Hematopoietic multipotent progenitor cell treated with erythropoietin and hydrocortisone succinate and interleukin-3 and kit ligand, for 15 days (in vitro differentiated cells): ENCODE measurements at places on chromosomes 7 and 10.

DNA sequence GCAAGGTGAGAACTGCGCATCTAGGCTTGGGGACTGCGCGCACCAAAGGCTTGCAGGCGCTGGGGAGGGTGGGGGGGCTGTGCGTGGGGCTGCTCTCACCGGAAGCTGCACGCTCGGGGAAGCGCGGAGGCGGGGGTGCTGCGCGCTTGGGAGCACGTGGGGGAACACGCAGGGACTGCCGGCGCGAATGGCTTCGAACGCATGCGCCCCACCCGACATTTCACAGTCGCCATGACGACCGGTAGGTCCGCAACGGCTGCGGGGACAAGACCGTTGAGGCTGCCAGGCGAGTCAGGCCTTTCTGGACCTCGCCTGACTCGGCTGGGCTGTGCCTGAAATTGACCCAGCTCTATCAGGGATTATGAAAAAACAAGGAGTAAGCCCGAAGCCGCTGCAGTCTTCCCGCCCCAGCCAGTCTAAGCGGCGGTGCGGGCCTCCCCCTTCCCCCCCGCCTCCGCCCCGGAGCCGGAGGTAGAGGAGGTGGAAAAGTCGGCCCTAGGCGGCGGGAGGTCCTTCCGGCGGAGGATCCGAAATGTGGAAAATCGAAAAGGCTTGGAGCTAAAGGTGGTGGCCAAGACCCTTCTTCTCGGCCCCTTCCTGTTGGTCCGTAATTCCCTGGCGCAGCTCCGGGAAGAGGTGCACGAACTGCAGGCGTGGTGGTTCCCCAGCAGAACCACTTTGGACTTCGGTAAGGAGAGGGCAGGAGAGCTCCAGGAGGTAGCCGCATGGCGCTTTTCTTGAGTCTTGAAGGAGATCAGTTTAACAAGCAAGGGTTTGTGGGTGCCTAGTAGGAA, 34.9 kb upstream of the STEAP1 start:
- no peak for DNase-seq

DNA sequence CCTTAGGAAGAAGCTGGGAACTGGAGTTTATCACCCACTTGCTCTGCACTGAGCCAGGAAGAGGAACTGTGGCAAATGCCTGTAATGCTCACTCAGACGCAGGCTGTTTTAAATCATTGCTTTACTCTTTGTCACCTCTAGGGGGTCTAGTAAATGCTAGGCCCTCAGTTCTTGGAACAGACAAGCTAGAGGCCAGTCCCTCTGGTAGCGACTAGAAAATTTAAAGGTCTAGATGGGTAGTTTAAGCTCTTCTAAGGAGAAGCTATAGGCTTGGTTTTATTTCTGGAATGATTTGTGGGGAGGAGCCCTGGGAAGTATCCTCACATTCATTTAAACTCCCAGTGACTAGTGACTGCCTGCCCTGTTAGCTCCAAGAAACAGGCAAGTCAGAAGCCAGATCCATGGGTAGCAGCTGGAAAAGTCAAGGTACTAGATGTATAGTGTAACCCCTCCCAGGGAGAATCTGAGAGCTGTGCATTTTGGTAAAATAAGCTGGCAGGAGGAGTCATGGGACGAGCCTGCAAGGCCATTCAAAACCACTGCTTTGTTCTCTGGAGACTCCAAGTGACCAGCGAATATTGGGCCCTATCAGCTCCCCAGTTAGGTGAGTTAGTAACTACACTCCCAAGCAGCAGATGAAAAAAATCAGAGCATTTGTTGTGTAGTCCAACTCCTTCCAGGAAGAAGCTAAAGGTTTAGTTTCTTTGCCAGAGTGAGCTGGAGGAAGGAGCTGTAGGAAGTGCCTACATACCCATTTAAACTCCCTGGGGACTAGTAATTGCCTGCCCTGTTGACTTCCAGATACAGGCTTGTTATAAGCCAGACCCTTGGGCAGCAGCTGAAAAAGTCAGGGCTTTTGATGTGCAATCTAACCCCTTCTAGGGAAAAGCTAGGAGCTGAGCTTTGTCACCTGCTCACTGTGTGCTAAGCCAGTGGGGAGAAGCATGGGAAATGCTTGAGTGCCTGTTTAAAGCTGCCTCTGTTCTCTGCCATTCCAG, 68.9 kb downstream of the DYNC1I1 start:
- DNase-seq = no peak

DNA sequence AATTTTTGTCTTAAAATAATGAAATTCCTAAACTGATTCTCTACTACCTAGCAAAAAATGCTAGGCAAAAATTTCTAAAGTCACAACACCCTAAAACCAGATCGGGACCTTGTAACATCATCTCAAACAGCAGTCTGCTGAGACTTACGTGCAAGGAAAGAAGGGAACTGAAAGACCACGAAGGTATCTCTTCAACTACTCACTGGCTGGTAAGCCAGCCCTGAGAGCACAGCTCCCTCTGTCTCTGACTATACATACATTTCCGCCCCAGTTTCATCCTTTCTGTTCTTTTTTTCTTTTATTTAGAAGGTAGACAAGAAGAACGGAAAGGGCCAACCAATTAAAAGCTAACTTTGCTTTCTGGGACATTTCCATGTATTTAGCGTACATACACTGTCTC, 15.6 kb downstream of the SORCS1 start:
- no peak for DNase-seq

GRCh38 chr7:7639421-7639820, 1.1 kb upstream of the UMAD1 start:
- no peak for DNase-seq

- DNase-seq = no peak
Observed at GRCh38 chr10:69466689-69467088, 15.4 kb downstream of the TSPAN15 start.

DNA sequence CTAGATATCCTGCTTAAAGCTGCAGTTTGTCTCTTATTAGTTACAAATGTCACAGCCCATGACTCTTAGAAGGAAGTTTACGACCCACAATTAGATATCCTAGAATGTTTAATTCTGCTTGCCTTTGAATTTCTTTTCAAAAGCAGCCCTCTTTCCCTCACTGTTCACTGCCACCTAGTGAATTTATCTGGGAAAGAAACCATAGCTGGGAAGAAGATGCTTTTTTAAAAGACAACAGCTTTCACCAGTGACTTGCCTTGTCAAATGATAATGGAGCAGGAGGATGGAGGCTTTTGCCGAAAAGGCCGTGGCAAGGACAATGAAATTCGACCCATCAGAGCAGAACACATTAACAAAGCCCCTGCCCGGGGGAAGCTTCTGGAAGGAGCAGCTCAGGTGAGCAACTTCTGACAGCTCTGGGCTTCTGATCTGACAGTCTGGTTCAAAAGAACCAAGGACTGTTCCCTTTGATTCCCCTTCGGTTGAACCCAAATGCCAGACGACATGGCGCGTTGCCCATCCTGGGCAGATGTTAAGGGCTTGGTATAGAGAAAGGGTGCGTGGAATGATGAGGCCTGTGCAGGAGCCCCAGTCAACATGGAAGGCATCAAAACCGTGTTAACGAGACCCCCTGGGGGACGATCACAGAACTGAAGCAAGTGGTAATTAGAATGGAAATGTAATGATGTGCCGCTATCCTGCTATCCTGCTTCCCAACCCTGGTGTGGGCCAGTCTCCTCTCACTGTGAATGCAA, 236.8 kb downstream of the FRMD4A start:
- DNase-seq = no peak

DNA sequence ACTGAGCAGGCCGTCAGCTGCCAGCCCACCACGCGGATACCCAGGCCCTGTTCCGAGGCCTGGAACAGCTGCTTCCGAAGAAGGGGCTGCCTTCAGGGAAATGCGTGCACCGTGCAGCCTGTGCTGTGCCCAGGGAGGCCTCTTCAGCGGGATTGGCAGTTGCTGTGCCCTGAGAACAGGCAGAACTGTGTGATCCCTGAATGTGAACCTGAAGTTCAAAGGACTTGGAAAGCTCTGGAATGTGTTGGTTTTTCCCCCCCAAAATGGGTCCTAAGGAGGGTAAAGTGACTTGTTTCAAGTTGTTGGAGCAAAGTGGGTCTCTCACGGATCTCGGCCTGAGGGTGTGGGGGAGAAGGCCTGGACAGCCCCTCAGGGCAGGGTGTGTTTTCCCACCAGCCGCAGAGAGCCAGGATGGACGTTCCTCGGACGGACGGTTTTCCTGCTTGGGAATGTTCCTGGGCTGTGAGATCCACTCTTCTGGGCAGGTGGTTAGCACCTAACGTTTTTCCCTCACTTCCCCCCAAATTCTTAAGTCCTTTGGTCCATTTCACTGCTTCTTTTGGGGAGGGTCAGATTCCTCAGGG, 2.1 kb downstream of the SPRN start:
- no peak for DNase-seq

DNA sequence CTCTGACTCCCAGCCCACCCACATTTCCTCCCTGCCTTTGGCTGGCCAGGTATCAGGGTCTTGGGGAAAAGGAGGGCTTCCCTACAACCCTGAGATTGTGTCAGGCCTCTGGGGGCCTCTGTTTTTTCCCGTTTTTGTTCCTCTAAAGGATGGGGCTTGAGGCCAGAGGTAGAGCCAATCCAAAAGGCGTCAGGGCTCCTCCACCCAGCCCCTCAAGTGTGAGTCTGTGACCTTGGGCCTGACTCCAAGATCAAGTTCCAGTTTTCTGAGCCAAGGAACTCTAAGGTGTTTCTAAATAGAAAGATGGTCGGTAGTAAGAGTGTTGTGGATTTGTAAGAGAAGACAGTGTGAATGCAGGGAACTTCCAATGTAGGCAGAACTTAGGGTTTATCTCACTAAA, 6.6 kb downstream of the EEPD1 start:
- DNase-seq = no peak

GRCh38 chr7:113143486-113144257, 25.3 kb upstream of the SMIM30 start:
- DNase-seq = no peak

GRCh38 chr10:118920206-118920605, 109.3 kb upstream of the NANOS1 start:
- DNase-seq = no peak

- DNase-seq = no peak
Observed at GRCh38 chr7:97015756-97016380, 8.8 kb downstream of the DLX5 start.

GRCh38 chr7:18400275-18400674, 95.3 kb upstream of the HDAC9 start:
- DNase-seq = no peak

DNA sequence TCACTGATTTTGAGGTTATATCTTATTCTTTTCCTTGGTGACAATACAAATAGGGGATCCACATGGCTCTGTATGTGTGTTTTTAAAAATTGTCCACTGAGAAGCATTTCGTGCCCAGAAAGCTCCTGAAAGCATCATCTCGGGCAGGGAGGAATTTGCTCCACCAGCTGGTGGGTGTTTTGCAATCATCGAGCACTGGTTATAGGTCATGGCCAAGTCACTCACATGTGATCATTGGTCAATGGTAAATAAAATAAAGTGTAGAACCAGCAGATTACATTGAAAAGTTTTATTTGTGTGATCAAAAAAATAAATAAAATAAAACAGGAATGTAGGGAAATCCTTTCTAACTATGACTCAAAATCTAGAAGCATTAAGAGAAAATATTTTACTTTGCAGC, 23.0 kb upstream of the SNX13 start:
- no peak for DNase-seq

DNA sequence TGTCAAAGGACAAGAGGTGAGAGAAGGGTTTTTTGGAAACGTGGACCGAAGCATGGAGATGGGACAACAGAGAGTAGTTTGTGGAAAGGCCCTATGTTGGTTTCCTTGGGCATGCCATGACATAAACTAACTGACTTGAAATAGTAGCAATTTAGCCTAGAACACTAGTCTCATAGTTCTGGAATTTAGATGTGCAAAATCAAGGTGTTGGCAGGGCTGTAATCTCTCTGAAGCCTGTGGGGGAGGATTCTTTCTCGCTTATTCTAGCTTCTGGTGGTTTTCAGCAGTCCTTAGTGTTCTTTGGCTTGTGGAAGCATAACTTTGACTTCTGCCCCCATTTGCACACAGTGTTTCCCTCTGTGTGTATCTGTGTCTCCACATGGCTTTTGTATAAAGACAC, 283.4 kb downstream of the GFRA1 start:
- DNase-seq = no peak

DNA sequence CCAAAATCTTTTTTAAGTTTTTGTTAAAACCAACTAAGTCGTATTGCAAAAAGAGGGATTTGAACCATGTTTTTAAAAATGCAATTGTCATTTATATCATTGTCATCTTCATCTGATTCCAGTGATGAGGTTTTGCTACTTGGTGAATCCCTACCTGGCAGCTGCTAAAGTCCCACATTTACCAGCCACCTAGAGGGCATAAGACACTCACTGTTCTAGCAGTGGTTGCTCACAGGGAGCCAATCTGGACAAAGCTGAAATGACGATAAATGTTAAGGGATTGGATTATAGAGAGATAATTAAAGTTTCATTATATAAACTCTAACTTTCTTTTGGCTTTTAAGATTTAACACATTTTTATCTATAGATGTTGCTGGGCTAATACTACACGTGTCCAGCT, 18.7 kb downstream of the KIFBP start:
- DNase-seq = no peak

DNA sequence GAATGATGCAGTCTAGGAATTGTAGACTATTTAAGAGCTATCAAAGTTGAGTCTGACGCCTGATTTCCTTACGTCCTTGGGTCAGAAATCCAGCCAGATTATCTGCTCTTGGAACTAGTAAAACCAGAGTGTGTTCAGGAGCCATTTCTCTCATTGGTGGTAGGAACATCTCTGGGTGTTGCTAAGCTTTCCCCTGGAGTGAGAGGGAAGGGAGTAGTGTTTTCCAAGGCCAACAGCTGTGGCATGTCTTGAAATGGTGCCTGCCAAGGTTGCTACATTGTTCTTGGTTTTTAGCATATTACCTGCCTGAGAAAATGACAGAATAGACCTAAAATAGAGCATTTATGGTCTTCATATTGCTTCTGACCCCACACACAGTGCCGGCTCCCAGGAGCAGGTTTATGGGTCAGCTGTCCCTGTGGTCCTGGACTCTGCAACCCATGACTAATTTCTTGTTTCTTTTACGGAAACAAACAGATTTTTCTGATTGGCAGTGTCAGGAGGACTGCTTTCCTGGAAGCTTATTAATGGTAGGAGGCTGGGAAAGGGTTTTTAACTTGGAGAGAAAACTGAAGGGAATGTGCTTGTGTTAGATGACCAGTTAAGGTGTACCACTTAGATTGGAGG, 17.5 kb downstream of the GBF1 start:
- no peak for DNase-seq

GRCh38 chr10:101993221-101993620, 62.8 kb downstream of the ARMH3 start:
- DNase-seq = no peak

DNA sequence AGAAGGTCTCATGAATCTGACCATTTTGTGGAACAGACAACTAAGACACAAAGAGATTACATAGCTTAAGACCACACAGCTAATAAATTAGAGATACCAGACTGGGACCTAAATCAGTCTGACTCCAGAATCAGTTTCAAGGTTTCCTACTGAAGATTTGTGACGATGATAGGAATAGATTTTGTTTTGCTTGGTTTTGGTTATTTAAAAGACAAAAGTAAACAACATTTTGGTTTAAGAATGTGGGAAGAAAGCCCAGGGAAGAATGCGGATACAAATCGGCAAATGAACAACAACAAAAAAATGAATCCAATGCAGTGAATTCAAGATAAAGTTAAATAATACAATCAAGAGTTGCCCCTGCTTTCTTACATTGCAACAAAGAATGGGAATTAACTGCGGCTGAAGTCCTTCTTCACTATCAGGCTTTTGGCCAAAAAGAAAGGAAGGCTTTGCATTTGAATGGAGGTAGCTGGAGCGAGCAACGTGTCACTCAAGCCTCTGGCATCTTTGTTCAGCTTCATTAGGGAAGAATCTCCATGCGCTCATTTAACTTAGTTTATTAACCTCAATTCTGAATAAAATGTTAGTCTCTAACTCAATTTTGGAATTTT, 210.8 kb downstream of the ADAM12 start:
- DNase-seq = no peak
